Fibroblast of skin of right quadriceps (primary cell): ENCODE measurements at places on chromosomes 12 and 14.

GRCh38 chr14:51024377-51024776, 70.5 kb downstream of the TRIM9 start:
- no peak for DNase-seq

DNA sequence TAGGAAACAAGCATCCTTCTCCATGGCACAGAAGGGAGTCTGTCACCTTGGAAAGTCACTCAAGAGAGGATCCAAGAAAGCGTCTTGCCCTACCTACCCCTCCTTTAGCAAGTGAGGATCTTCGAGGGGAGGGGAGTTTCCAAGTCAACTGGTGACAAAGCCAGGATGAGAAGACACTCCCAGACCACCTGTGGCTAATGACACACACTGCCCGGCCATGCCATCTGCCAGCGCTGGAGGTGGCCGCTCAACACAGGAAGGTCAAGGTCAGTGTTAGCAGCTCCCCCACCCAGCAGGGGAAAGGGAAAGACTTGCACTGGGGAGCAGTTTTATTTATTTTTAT, 41.3 kb downstream of the ELK3 start:
- DNase-seq, result no peak

DNA sequence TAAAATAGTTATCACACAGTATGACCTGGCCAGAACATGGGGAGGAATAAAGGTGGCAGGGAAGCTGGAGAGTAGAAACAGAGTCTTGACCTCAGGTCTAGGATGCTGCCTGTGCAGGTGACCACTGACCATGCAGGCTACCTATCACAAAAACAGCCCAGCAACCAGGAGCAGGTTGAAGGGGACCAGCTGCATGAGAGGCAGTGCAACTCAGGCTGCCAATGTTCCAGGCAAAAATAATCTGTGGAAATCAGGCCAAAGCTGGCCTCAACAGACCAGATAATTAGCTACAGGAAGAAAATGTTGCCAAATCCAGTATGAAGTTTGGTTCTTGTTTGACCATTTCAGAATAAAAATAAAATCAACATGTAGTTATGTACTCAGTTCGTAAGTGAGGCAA, 72.6 kb downstream of the PDE6H start:
- DNase-seq, result no peak

DNA sequence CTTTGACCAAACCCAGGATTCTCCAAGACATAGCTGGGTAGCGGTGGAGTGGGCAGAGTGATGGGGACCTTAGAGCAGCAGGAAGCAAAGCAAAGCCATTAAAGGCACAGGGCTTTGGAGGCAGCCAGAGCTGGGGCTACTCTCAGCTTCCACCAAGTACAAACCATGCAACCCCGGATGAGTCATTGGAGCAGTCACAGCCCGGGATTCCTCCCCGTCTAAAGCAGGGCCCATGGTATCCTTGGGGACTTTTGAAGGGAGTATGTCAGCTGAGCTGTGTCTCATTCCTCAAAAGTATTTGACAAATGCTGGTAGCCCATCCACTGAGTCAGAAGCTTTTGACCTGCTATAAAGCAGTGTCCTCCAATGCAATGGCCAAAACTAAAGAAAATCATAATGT, 9.7 kb upstream of the IFI27 start:
- DNase-seq, result peak; percentile 87

GRCh38 chr12:125149160-125150108, 84.2 kb downstream of the AACS start:
- no peak for DNase-seq

GRCh38 chr12:97875064-97875463, 412.5 kb downstream of the RMST start:
- no peak for DNase-seq

- no peak for DNase-seq
These were observed 121.6 kb downstream of the GPR135 start for GRCh38 chr14:59343585-59343984.

DNA sequence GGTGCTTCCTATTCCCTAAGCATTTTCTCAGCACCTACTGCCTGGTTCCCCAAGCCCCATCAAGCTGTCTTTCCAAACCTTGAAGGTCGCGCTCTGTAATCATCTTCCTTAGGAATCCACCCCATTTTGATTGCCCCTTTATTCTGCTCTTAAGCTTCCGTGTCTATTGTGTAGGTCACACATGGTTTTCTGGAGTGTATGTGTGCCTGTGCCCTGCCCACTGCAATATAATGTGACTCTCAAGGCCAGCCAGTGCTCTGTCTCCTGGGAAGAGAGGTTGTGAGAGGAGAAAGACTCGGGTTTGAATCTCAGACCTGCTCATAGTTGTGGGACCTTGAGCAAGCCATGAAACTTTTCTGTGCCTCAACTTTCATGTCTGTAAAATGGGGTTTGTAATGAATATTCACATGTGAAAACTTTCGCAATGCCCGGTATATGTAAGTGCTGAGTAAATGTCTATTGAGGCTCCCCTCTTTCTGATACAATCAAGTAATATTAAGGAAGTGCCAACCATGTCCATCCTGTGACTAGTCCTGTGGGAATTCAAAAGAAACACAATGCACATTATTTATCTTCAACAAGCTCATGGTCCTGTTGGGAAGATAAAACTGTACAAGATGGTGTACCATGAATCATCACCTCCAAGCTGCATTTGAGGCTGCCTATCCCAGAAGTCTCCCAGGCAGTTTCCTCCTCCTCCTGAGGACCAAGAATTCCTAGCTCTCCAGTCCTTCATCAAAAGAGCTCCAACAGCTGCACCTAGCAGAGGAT, 774 bp upstream of the KRT75 start:
- DNase-seq, result no peak

DNA sequence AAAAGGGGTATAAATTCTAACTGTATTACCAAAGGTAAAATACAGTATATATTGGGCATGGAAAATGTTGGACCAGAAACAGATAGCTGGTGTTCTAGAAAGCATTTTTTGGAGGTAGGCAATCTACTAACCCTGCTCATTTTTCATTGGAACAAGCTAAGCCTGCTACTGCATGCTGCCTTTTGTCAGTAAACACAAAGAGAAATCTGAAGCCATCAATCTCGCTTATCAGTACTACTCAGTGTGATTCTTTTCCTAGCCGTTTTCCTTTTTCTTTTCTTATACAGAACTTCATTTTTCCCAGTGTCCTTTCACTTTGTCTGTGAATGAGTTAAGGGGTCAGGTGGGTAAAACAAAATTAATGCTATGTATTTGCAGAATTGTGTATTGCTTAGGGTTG, 312.3 kb downstream of the NPAS3 start:
- no peak for DNase-seq

DNA sequence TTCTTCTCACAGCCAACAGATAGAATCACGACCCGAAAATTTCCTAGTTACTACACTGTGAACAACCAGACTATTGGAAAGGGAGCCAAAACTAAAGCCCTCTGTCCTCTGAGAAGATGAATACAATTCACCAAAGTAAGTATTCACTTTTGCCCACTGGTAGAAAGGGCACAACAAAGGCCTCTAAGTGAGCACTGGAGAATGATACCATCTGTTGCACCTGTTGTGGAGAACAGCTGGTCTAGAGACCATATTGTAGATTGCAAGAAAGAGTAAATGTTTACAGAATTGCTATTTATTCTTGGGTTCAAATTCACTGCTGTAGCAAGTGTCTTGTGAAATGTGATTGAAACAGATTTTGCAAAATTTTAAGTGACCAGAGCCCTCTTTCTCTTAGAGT, 46.9 kb upstream of the ANO6 start:
- DNase-seq, result no peak

DNA sequence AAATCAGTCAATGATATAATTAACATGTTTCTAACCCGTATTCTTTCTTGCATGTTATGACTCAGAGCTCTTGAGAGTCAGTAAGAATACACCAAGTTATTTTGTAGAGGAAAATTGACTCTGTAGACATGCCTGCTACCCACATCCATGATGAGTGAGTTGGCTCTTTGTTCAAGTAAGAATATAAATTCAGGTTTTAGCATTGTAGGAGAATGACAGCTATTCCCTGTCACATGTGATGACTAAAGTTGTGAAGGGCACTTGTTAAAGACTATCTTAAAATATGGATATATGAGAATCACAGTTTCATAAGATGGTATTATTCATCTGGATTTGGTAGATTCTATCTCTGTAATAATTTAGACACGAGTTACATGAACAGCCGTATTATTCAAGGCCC, 209.1 kb downstream of the CCDC59 start:
- no peak for DNase-seq

- DNase-seq, result peak; percentile 57
These were observed 16.5 kb downstream of the HEBP1 start for GRCh38 chr12:12983420-12984035.

- peak; percentile 31 for DNase-seq
These were observed 2.4 kb downstream of the ATF7 start for GRCh38 chr12:53623548-53624385.
